ENCODE measurements at places on chromosomes 3 and 15.

- no peak for DNase-seq
These were observed 18.1 kb downstream of the POLG start for GRCh38 chr15:89316504-89316903.

DNA sequence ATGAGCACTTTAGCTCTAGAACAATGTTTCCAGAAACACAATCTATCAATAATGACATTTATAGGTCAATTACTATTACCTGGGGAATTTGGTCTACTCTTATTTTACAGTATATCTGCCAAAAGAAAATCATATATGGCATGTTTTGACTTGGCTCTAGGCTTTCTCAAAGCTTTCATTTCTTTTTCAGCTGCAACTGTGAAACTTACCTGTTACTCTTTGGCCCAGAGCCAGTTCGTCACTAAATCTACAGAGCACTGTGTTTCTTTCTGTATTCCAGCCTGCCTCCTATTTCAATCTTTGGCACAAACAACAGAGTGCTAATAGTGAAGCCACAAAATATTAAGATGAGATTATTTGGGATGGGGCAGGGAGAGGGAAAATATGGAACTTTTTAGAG is 76.0 kb downstream of the P2RY1 start:
- no peak for DNase-seq

GRCh38 chr15:33296856-33297255 is 13.9 kb upstream of the RYR3 start:
- DNase-seq = no peak

- no peak for DNase-seq
These were observed 37.6 kb upstream of the RGMA start for GRCh38 chr15:93126599-93126998.

GRCh38 chr3:72702997-72703396 is 145.2 kb downstream of the SHQ1 start:
- no peak for DNase-seq

DNA sequence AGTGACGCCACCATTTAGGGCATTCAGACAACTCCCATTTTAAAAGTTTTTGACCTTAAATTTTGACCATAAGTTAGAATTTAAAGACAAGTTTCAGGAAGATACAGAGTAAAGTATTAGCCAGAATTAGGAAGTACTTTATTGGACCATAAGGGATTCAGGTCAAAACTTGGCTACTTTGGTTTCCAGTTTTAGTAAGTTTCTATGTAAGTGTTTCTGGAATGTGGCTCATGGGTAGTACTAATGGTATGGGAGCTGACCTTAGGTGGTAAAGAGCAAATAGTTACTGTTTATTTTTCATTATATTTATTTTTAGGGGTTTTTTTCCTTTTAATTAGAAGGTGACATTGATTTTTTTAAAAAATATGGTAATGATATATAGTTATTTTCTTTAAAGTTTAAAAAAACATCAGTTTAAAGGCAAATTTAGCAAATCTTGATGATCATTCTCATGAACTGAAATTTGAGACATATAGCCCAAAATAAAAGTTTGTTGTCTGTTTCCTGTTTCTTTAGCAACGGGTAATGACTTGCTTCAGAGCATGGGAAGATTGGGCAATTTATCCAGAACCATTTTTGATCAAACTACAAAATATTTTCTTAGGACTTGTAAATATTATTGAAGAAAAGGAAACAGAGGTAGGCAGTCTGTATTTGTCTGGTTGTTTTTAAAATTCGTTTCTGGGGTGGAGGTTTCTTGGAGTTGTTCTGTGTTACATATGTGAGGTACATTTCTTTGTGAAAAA is 34.3 kb downstream of the U2SURP start:
- DNase-seq = no peak

DNA sequence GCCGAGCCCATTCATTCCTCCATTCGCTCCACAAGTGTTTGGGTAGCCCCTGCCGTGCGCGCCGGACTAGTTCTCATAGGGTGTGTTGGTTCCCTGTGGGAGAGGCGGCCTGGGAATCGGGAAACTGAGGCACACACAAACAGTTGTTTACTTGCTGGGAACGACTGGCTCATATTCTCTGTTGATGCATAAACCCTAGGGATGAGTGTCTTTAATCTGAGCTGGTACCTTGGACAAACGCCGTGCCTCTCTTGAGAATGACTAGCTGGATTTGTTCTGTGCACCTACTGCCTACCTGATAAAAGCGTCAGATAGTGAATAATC is 737 bp downstream of the DNAJA4 start:
- DNase-seq = no peak

- no peak for DNase-seq
These were observed 964 bp downstream of the SLC25A20 start for GRCh38 chr3:48897460-48898376.

GRCh38 chr15:45163508-45163856 is 24.3 kb downstream of the SHF start:
- no peak for DNase-seq

GRCh38 chr3:26719134-26719533 is 96.6 kb downstream of the LRRC3B start:
- no peak for DNase-seq

All from LNCaP clone FGC (cell line).